ENCODE measurements at places on chromosomes 4 and X.

GRCh38 chrX:10619425-10620046 lies 849 bp downstream of the MID1 start:
- DNase-seq, result no peak

GRCh38 chr4:41460641-41461040 lies 77.3 kb upstream of the LIMCH1 start:
- no peak for DNase-seq

DNA sequence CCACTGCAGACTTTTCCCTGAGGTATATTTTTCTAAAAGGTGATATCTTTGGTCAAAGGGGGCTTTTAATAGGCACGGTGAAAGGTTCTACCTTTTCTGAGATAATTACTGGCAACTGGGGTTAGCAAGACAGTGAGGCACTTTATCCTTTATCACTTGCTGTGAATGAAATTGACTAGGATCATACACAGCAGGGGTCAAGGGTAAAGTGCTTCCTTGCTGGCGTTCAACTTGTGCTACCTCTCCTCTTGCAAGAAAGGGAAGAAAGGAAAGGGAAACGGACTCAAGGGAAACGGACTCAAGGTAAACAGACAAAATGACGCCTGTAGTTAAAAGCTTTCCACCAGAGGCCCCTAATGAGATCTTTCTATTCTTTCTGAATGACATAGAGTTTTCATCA lies 78.6 kb upstream of the RAPGEF2 start:
- peak; percentile 8 for DNase-seq

DNA sequence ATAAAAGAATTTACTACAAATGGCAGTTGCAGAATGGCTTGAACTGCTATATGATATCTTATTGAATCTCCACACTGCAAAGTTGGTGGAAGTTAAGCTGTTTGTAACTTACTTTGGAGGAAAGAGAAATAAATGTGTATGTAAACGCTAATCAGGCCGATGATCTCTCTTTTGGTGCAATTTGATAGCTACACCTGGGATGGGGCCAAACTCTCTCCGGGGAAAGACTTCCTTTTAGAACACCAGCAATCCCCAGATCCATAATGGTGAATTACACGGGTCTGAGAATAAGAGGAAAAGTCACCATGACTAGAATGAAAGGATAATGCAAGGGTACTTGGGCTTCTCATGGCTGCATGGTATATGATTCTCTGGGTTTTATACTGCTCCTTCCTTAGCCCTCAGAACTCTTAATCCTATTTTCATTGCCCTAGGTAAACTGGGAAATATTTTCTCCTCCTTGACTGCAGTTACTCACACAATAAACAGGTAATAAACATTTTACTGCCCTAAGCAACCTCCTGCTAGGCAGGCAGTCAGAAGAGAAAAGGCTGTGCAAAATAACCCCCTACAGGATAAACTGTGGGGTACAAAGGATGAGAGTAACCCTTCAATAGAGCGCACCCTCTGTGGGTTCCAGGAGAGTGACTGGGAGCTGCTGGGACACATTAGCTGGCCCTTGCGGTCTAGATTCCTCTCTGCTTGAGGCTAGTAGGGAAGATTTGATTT lies 109.3 kb downstream of the MGST2 start:
- DNase-seq, result peak; percentile 60

- peak; percentile 59 for DNase-seq
Measured at GRCh38 chrX:33989936-33990335, 142.2 kb downstream of the FAM47A start.

Measured in NCI-H2081 (cell line).